ENCODE measurements at places on chromosomes 6 and 20. TPM values are rescaled to one million over a fixed set of nuclear protein-coding genes. Genes with fewer than 3 reads are reported as not detected.

The SNX5 gene
- 114 TPM for total RNA-seq

The NHLRC1 gene
- 1.3 TPM for total RNA-seq

The CALHM6 gene
- total RNA-seq = not detected

DNA sequence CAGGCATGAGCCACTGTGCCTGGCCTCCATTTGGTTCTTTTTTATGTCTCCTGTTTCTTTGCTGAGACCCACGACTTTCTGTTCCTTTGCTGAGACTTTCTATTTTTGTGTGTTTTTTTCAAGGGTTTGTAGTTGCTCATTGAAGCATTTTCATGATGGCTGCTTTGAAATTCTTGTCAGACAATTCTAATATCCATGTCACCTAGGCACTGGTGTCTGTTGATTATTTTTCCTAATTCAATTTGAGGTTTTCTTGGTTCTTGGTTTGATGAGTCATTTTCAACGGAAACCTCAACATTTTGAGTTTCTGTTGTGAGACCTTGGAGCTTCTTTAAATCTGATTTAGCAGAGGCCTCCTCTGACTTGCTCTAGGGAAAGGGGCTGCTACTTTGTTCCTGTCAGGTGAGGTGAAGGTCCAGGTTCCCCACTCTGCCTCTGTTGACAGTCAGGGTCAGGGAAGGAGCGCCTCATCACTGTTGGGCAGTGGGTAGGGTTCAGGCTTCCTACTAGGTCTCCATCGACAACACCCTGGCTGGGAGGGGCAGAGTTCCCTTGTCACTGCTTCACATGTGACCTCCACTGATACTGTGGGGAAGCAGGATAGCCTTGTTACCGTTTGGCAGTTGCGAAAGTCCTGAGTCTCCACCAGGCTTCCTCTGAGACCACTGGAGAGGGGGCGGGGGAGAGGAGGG, 67.2 kb upstream of the RNF24 start:
- peak; percentile 78 for DNase-seq
- peaks cover 39% of the 10 kb centered on the region for H3K4me1 ChIP-seq
- no peaks in the 10 kb centered on the region for H3K27me3 ChIP-seq
- no peak overlapping the region for H3K4me3 ChIP-seq
- H3K36me3 ChIP-seq = no peaks in the 10 kb centered on the region

DNA sequence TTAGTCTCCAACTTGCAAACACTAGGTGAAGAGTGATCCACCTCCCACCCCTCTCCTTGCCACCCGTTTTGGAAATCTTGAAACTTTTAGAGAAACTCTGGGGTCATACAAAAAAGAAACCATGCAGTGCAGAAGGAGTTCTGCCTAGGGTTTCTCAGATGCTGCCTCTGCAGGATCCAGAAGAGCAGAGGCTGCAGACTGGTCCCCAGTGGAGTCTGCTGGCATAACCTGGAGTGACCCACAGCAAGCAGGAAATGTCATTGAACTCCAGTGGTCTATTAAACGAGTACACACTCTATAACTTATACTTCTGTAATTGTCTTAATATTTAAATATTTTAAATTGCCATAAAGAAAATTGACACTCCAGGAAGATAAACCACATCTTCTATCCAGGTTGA, 280.7 kb upstream of the NT5E start:
- H3K4me3 ChIP-seq = no peak overlapping the region
- no peaks in the 10 kb centered on the region for H3K4me1 ChIP-seq
- H3K36me3 ChIP-seq = no peaks in the 10 kb centered on the region
- no peaks in the 10 kb centered on the region for H3K27me3 ChIP-seq
- H3K27ac ChIP-seq = no peak overlapping the region

- H3K36me3 ChIP-seq = peaks cover 37% of the 10 kb centered on the region
- DNase-seq = no peak
- no peak overlapping the region for H3K27ac ChIP-seq
- H3K4me1 ChIP-seq = peaks cover 13% of the 10 kb centered on the region
- H3K27me3 ChIP-seq = no peaks in the 10 kb centered on the region
- H3K4me3 ChIP-seq = no peak overlapping the region
Observed at GRCh38 chr6:53344969-53345368, 3.8 kb downstream of the ELOVL5 start.

GRCh38 chr6:156080371-156080770, 624.7 kb upstream of the NOX3 start:
- no peaks in the 10 kb centered on the region for H3K4me1 ChIP-seq
- no peak for DNase-seq
- H3K27me3 ChIP-seq = no peaks in the 10 kb centered on the region
- no peak overlapping the region for H3K27ac ChIP-seq

DNA sequence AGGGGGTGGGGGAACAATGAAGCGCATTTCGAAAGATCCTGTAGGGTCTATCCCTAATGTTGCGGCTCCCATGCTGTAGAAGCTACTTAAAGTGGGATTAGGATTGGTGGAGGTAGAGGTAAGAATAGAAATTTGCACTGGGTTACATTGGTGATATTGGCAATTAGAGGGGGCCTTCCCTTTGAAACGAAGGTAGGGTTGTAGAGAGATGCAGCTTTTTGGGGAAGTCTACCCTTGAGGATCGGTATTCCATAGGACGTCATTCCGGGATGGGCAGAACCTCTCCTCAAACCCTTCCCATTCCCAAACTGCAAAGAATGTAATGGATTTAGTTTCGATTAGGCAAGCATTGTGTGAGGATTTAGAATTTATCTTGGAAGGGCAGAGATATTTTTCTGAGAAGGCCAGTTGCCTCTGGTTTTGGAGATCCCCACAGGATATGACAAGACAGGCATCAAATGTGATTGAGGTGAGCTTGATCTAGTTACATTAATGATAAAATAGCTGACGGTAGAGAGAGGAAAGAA, 5.4 kb upstream of the ZNFX1 start:
- no peak overlapping the region for H3K4me3 ChIP-seq
- peaks cover 98% of the 10 kb centered on the region for H3K36me3 ChIP-seq
- no peaks in the 10 kb centered on the region for H3K27me3 ChIP-seq
- H3K4me1 ChIP-seq = peaks cover 57% of the 10 kb centered on the region

GRCh38 chr6:170221052-170221752, 69.7 kb downstream of the DLL1 start:
- H3K36me3 ChIP-seq = no peaks in the 10 kb centered on the region
- no peak overlapping the region for H3K27ac ChIP-seq
- H3K4me3 ChIP-seq = no peak overlapping the region
- no peaks in the 10 kb centered on the region for H3K4me1 ChIP-seq
- DNase-seq = no peak

GRCh38 chr6:13135152-13135551, 193.2 kb downstream of the TBC1D7 start:
- no peaks in the 10 kb centered on the region for H3K36me3 ChIP-seq
- H3K4me3 ChIP-seq = no peak overlapping the region
- no peak for DNase-seq
- no peaks in the 10 kb centered on the region for H3K4me1 ChIP-seq

- DNase-seq = no peak
- no peaks in the 10 kb centered on the region for H3K27me3 ChIP-seq
- no peak overlapping the region for H3K27ac ChIP-seq
- no peaks in the 10 kb centered on the region for H3K4me1 ChIP-seq
Observed at GRCh38 chr6:12103158-12103557, 91.0 kb downstream of the HIVEP1 start.

Data from SJSA1 (cell line).